ENCODE measurements at places on chromosomes 16 and 17. TPM values are rescaled to one million over a fixed set of nuclear protein-coding genes. Genes with fewer than 3 reads are reported as not detected.

DNA sequence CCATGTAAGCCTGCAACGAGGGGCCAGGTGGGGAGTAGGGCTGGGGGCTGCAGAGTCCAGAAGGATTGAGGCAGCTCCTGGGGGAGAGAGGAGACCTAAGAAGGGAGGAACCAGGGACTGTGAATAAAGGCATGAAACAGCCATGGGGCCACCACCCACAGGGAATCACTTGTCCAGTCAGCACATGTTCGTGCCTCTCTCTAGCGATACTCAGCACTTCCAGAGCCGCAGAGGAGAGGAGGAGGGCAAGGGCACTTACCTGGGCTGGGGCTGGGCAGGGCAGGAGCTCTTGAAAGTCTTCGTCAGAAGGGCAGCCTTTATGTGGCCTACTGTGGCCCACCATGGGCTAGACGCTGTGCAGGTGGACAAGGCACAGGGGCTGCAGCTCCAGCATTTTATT lies 24.2 kb downstream of the CACNA1G start:
- DNase-seq = no peak

The TBX4 gene
- total RNA-seq = 0.69 TPM

The IRX3 gene
- 13.1 TPM for total RNA-seq

DNA sequence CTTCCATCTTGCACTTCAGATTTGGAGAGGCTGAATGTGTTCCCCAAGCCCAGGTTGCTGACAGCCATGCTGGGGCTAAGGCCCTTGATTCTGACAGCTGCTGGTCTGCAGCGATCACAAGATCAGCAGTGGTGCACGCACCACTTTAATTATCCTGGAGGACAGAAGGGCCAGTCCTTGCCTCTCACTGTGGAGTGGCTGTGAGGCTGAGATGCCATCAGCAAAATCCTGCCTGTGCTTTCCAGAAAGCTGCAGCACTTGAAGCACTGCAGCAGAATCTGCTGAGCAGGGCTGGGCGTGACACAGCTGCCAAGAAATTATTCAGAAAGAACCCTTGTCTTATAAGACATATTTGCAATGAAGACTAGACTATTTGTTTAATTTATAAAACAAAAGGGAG lies 37.1 kb downstream of the NUP93 start:
- no peak for DNase-seq

The FA2H gene
- total RNA-seq = 5.9 TPM

GRCh38 chr16:3804426-3805016 lies 76.0 kb downstream of the CREBBP start:
- DNase-seq = no peak

Data from skin of body (tissue), 3 donors.